Smooth muscle cell of the brain vasculature (primary cell): ENCODE measurements at places on chromosomes 13 and 19.
A peak's percentile ranks its signal among the peaks of the same experiment; 100 is the strongest.

DNA sequence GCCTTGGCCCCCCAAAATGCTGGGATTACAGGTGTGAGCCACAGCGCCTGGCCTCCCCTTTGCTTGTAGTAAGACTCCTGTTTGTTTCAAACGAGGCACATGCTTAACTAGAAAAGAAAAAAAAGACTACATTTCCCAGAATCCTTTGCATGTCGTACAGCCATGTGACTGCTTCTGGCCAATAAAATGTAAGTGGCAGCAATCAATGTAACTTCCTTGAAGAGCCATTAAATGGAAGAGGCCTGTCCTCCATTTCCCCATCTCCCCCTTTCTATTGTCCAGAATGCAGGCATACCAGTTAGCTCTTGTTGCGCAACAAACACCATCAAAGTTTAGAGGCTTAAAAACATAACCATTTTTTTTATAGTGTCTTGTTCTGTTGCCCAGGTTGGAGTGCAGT, 10.4 kb upstream of the GPR32 start:
- DNase-seq = no peak

- DNase-seq = no peak
These were observed 36.8 kb upstream of the DPRX start for GRCh38 chr19:53594811-53595509.

GRCh38 chr13:31775148-31775547, 35.8 kb downstream of the RXFP2 start:
- DNase-seq = no peak

DNA sequence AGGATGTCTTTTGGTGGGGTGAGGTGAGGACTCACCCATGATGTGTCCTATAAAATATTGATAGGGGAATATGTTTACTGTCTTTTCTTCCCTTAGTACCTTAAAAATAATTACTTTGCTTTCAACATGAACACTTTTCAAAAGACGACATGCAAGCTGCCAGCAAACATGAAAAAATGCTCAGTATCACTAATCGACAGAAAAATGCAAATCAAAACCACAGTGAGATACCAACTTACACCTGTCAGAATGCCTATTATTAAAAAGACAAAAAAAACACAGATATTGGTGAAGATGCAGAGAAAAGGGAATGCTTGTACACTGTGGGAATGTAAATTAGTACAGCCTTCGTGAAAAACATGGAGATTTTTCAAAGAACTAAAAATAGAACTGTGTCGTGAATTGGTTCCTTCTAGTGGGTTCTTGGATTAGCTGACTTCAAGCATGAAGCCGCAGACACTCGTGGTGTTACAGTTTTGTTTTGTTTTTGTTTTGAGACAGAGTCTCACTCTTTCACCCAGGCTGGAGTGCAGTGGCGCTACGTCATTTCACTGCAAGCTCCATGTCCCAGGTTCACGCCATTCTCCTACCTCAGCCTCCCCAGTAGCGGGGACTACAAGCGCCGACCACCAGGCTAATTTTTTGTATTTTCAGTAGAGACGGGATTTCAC, 160.9 kb downstream of the FGF9 start:
- no peak for DNase-seq

DNA sequence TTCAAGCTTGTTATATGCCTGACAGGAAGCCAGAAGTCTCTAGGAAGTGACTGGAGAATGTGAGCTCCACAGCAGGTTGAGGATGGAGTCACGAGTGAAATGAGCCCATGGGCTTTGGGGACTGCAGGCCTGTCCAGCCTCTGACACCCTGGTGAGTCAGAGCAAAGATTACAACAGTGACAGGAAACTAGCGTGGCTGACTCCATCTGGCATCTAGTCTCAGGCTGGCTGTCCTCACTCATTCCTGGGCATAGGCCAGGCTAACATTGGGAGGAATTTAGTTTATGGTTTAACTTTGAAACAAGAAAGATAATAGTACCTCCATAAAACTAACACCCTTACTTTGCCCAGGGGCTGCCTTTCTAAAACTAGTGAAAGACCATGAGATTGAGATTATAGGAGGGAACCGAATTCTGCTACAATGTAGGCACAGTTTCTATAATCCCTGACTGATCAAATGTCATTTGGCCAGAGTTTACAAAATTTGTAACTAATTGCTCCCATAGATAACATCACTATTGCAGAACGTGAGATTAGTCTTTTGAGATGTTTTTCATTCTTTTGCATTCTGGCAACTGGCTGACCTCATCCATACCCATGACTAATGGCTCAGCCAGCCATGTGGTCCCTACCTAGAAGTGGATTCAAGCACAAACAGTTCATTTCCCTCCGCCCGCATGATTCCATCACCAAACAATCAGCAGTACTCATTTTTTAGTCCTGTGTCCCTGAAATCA, 28.4 kb downstream of the PSG1 start:
- DNase-seq = peak; percentile 32

GRCh38 chr19:52527956-52528351, 486 bp downstream of the ZNF808 start:
- DNase-seq = no peak

DNA sequence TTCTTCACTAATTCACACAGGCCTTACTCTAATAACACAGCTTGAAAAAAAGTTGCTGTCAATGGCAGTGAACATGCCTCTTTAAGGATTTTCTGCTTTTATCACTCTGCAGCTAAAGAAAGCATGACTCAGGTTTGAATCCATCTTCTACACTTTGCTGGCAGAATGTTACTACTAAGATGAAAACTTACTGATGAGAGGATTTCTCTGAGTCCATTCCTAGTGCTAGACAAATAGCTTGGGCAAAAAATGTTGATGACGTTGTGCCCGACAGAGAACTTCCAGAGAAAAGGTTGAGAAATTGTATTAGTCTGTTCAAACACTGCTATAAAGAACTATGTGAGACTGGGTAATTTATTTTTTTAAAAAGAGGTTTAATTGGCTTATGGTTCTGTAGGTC, 572.0 kb downstream of the IRS2 start:
- DNase-seq = no peak

GRCh38 chr19:33417751-33418150, 44.2 kb downstream of the CEBPG start:
- DNase-seq = no peak

- no peak for DNase-seq
These were observed 48.2 kb downstream of the PIN1 start for GRCh38 chr19:9883231-9883758.

GRCh38 chr19:43743059-43743458, 11.7 kb downstream of the SMG9 start:
- no peak for DNase-seq

GRCh38 chr19:4732680-4733114, 9.1 kb upstream of the DPP9 start:
- DNase-seq = no peak

GRCh38 chr13:106083620-106084350, 451.7 kb downstream of the EFNB2 start:
- no peak for DNase-seq

- no peak for DNase-seq
These were observed 9.6 kb downstream of the TSSK6 start for GRCh38 chr19:19505669-19506326.

GRCh38 chr19:41917676-41918075, 10.6 kb downstream of the ERFL start:
- DNase-seq = no peak

- DNase-seq = no peak
These were observed 14.6 kb upstream of the GPR4 start for GRCh38 chr19:45616704-45617017.

DNA sequence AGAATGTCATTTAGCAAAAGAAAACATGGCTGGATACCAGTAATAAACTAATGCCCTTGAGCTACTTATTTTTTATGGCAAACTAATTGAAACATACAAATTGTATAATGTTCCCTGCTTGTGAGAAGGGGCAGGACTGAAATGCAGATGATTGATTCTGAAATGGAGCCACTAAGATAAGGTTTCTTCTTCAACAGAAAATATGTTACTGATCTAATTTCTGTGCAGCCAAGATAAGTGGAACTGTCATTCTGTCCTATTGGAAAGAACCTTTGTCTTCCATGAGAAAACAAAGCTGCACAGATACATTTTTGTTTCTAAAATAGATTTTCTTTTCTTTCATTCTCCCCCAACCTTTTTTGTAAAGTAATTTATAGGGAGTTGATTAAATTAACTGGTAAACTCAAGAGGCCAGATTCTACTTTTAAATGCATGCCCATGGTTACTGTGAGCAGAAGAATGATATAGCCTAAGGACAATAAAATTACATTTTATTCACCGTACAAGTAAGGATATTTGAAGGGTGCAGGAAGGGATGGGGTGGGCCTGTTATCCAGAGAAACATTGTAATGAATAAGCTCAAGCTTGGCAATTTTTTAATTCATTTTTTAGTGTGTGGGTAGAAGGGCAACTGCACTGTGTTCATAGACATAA, 39.9 kb downstream of the STARD13 start:
- no peak for DNase-seq

- DNase-seq = no peak
These were observed 614.8 kb downstream of the DACH1 start for GRCh38 chr13:71252184-71252704.

GRCh38 chr13:73715114-73715910, 418.9 kb downstream of the KLF12 start:
- no peak for DNase-seq

- no peak for DNase-seq
These were observed 2.5 kb upstream of the EEF2 start for GRCh38 chr19:3987619-3988371.

GRCh38 chr13:91115776-91116175, 231.7 kb upstream of the MIR17HG start:
- DNase-seq = no peak

DNA sequence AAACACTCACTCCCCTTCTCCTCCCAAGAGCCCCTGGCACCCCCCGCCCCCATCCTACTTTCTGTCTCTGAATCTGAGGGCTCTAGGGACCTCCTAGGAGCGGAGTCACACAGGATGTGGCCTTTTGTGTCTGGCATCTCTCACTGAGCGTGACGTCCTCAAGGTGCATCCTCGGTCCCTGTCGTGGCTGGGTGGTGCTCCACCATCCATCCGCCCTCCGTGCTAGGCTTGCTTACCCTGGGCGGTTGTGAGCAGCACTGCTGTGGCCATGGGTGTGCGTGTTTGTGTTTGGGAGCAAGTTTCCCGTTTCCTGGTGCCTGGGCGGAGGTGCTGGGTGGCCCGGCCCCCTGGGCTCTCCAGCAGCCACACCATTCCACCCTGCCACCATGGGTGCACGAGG, 12.2 kb downstream of the PLEKHJ1 start:
- DNase-seq = no peak

- DNase-seq = no peak
These were observed 700 bp downstream of the ZNF816 start for GRCh38 chr19:52961981-52962380.

GRCh38 chr13:30915691-30916541, 9.8 kb downstream of the MEDAG start:
- DNase-seq = no peak

DNA sequence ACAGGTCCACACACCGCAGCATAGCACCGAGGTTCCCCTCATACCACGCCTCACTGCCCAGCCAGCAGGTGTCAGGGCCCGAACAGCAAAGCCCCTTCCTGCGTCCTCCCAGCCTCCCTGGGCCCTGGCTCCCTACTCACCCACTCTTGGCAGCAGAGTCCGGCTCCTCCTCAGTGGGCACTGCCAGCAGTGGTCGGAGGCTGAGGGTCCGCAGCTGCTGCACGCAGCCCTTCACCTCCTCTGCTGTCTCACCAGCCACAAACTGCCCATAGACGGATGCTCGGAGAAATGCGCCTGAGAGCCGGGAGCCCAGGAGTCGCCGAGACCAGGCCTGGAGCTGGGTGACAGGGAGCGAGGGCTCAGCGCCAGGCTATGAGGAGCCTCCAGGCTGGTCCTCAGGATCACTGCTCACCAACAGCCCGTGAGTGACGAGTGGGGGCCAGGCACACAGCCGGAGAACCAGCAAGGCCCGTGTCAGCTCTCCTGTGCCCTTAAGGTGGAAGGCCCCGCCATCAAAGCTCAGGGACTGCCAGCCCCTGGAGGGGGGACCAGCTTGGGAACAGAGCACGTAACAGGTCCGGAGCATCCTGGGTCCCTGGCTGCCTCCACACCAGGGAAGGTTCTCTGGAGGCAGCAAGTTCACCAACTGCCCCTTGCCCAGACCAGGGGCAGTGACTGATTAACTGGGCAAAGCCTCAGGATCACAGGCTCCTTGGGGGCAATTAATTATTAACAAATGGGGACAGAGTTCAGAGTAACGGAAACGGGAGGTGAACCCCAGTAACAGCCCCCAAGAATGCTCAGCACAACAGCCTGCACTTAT, at the start of gene PRODH2:
Gene PRODH2, minus strand, starts transcription at position 626 of the 823 bp plus-strand sequence. Its CDS starts 40 bp downstream, at position 586.
- no peak for DNase-seq

GRCh38 chr19:49727217-49728030, 35.7 kb downstream of the TSKS start:
- DNase-seq = no peak

DNA sequence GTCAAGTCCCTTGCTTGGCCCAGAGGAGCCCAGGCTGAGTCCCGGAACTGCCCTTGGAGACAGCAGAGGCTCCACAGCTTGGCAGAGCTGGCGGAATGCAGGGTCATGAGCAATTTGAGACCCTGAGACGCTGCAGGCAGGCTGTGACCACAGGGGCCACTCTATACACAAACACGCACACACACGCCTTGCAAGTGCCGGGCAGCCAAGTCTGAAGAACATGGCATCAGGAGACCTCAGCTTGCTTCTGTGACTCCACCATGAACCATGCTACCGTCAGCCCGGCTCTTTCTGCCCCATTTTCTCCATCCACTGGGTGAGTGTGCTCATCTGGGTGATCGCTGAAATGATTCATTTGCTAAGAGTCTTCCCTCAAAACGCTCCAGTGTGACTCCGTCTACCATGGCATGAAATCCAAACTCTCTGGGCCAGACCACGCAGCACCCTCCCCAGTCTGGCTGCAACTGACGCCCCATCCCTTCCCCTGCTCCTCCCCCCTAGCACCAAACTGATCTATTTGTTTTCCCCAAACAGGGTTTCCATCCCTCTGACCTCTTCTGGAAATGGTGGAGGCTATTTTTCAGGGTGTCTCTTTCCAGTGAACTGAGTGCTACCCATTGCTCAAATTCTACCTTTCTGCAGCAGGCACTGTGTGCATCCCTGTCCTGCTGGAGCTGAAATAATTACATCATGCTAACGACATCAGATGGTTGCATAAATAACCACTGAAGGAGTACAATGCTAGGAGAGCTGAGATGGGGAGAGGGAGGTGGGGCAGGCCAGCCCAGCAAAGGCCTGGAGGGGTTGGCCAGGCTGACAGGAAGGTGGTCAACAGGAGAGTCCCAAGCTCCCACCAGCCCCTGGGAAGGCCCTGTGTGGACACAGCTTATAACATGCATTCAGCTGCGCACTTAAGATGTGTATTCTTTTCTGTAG, 3.1 kb downstream of the CARS2 start:
- no peak for DNase-seq

DNA sequence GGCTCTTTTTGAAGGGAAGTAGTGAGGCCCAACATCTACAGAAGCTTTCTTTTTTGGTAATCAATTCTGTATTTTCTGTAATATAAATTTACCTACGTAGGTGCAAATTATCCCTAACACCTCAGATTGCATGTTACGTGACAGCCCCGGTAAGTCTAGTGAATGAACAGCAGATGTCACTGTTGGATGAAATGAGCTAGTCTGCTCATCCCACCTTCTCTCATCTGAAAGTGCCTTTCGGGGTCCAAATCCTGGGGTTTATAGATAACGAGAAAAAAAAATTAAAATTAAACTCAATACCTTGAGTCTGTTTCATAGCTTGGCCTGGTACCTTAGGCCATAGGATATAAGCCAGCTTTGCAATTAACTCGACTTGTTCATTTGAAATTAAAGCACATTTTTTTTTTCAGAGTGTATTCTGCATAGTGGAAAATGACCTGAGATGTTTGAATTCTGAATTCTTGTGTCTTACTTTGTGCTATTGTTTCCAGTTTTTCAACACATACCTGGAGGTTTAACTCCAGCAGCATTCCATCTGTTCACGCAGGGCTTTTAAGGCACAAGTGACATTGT, 548.2 kb downstream of the GPC5 start:
- DNase-seq = no peak

- no peak for DNase-seq
These were observed 314.9 kb upstream of the SLITRK5 start for GRCh38 chr13:87356314-87356713.
